Activated CD4-positive, alpha-beta memory T cell treated with anti-CD3 and anti-CD28 coated beads, Interleukin-2, amount 10 ng/mL, durations not matched to agents 7 days and 5 days (primary cell): ENCODE measurements at places on chromosomes 6 and 20. TPM values are rescaled to one million over a fixed set of nuclear protein-coding genes. Genes with fewer than 3 reads are reported as not detected.

DNA sequence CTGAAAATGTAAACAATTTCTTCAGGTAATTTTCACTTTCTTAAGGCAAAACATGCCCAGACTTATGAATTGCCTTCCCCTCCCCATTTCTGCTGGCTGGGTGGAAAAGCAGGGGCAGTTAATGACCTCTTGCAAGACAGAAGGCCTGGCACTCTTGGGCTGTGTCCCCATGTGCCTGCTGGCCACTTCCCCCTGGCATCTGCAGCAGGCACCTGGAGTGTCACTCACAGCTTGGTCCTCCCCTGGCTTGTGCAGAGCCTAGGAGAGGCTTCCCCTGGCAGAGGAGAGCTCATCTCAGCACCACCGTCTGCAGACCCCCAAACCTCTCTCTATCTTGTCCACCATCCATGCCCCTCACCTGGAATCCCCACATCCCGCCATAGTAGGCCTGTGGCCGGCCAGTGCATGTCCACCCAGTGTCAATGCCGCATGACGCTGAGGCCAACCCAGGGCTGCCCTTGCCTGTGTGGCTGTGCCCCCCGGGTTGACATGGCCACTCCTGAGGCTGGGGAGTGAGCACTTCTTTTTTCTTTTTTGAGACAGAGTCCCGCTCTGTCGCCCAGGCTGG lies 83.5 kb upstream of the SLC22A23 start:
- H3K27me3 ChIP-seq = peaks cover 9% of the 10 kb centered on the region
- no peak for DNase-seq
- no peaks in the 10 kb centered on the region for H3K4me1 ChIP-seq
- no peak overlapping the region for H3K27ac ChIP-seq
- H3K36me3 ChIP-seq = no peaks in the 10 kb centered on the region

DNA sequence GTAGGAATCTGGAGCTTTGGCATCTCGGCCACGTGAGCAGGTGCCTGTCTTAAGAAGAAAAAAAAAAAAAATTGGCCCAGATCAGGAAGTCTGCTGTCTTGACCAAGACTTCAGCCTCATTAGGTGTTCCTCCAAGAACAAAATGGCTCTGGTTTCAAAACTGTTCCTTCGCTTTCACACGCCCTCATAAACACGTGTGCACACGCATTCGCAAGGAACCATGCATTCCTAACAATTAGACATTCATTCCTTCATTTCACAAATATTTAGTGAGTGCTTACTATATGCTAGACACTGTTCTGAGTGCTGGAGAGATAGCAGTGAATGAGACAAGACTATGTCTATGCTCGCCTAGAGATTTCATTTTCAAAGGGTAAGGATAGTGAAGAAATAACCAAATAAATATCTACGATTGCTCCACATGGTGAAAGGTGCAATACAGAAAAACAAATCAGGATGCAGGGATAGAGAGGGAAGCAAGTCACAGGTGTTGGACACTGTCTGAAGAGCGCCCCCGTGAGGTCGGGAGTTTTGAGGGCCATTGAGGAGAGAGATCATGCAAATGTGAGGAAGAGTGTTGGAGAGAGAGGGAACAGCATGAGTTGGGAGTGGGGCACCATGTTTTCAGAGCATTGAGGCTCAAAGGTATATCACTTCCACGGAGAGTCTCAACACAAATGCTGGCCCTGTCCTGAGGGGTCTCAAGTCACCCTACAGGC lies 53.3 kb downstream of the CCDC170 start:
- H3K36me3 ChIP-seq = no peaks in the 10 kb centered on the region
- H3K27ac ChIP-seq = no peak overlapping the region
- H3K27me3 ChIP-seq = peaks cover 4% of the 10 kb centered on the region
- H3K4me1 ChIP-seq = peaks cover 6% of the 10 kb centered on the region

DNA sequence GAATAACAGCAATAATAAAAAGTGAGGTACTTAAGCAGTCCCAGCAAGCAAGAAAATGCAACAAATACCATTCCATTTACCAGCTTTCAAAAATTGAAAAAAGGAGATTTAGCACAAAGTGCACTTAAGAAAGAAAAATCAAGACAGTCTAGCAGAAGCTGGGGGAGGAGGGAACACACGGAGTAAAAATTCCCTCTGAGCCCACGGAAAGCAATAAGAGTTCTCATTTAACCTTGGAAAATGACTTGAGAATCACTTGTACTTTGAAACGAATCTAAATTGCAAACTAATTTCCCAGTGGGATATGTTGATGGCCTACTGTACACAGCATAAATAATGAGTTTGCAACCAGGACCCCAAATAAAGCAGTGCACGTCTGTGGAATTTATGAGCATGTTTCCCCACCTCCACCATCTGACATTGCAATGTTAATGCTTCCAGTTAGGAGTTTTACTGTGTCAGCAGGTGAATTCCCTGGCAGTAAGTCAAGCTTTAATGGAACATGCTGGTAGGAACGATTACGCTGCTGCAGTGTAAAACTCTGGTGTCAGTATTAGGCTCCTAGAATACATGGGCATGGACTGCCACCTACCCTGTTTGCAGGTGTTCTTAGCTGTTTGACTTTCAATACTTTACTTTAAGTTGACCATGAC lies 386.8 kb downstream of the HDGFL1 start:
- no peak overlapping the region for H3K27ac ChIP-seq
- no peaks in the 10 kb centered on the region for H3K27me3 ChIP-seq
- H3K4me3 ChIP-seq = no peak overlapping the region
- no peak for DNase-seq

GRCh38 chr6:34047913-34048867 lies 97.7 kb downstream of the GRM4 start:
- H3K4me3 ChIP-seq = no peak overlapping the region
- H3K27me3 ChIP-seq = peaks cover 16% of the 10 kb centered on the region
- DNase-seq = no peak
- peaks cover 9% of the 10 kb centered on the region for H3K4me1 ChIP-seq

- no peak for DNase-seq
- H3K4me3 ChIP-seq = no peak overlapping the region
- H3K4me1 ChIP-seq = peaks cover 2% of the 10 kb centered on the region
These were observed 28.7 kb downstream of the SIRPD start for GRCh38 chr20:1528811-1529210.

DNA sequence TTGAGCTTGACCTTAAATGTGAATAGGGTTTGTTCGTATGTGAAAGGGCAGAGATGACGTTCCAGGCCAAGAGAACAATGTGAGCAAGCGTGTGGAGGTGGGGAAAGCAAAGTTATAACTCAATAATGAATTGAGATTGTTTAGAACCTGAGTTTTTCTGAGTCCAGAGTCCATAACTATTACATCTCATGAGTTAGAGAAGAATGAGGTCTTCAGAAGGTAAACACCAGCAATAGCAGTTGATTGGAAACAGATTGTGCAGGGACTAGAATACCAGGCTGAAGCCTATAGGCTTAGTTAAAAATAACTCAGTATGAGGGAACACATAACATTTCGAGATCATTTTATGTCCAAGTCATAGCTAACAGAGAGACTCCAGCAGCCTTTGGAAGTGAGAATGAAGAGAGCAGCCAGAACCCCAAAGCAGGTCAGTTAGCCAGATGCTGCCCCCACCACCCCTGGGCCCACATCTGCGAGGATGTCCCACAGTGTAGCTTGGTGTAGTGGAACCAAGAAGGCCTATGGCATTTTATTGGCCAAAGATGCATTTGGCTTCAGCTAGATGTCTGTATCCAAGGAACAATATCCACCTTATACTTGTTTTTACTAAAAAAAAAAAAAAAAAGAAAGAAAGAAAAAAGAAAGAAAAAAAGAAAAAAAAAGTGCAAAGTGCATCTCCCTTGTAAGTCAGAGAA lies 121.7 kb downstream of the TNFRSF21 start:
- no peak for DNase-seq
- no peak overlapping the region for H3K27ac ChIP-seq
- no peaks in the 10 kb centered on the region for H3K27me3 ChIP-seq
- H3K36me3 ChIP-seq = no peaks in the 10 kb centered on the region
- no peak overlapping the region for H3K4me3 ChIP-seq
- no peaks in the 10 kb centered on the region for H3K4me1 ChIP-seq

KHDC1 gene
- total RNA-seq = 8.5 TPM

- no peak for DNase-seq
- no peaks in the 10 kb centered on the region for H3K4me1 ChIP-seq
- H3K4me3 ChIP-seq = no peak overlapping the region
- H3K36me3 ChIP-seq = no peaks in the 10 kb centered on the region
These were observed 11.0 kb upstream of the KHDC1L start for GRCh38 chr6:73236144-73236750.

GRCh38 chr6:161788531-161788930 lies 514.7 kb upstream of the AGPAT4 start:
- H3K27me3 ChIP-seq = no peaks in the 10 kb centered on the region
- H3K36me3 ChIP-seq = no peaks in the 10 kb centered on the region
- H3K27ac ChIP-seq = no peak overlapping the region
- no peak for DNase-seq

DNA sequence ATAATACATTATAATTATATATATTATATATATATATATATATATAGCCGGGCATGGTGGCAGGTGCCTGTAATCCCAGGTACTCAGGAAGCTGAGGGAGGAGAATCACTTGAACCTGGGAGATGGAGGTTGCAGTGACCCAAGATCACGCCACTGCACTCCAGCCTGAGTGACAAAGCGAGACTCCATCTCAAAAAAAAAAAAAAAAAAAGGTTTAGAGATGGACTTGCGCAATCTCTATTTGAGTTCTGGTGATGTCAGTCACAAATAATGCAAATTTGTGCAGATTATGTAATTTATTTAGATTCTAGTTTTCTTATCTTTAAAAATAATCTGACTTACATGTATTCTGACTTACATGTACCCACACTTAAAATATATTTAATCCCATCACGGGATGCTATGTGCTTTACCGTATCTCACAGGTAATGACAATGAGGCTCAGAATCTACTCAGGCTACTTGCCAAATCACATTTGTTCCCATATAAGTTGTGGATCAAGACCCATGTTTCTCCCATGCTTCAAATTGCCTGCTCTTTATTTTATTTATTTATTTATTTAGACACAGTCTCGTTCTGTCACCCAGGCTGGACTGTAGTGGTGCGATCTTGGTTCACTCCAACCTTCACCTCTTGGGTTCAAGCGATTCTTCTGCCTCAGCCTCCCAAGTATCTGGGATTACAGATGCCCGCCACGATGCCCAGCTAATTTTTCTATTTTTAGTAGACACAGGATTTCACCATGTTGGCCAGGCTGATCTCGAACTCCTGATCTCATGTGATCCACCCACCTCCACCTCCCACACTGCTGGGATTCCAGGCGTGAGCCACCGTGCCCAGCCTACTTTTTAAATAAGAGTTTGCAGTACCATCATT lies 7.6 kb upstream of the UST start:
- H3K36me3 ChIP-seq = no peaks in the 10 kb centered on the region
- no peak overlapping the region for H3K27ac ChIP-seq
- H3K4me1 ChIP-seq = peaks cover 6% of the 10 kb centered on the region
- H3K27me3 ChIP-seq = peaks cover 21% of the 10 kb centered on the region

GRCh38 chr20:50363479-50363878 lies 146.7 kb upstream of the PTPN1 start:
- H3K36me3 ChIP-seq = no peaks in the 10 kb centered on the region
- no peak overlapping the region for H3K4me3 ChIP-seq
- DNase-seq = no peak
- no peak overlapping the region for H3K27ac ChIP-seq

C6orf132 gene
- total RNA-seq = 0.05 TPM

- peak overlapping the region; percentile 95 for H3K27ac ChIP-seq
- H3K4me1 ChIP-seq = peaks cover 55% of the 10 kb centered on the region
- H3K27me3 ChIP-seq = no peaks in the 10 kb centered on the region
- peaks cover 73% of the 10 kb centered on the region for H3K36me3 ChIP-seq
- peak overlapping the region; percentile 93 for H3K4me3 ChIP-seq
These were observed 2.2 kb downstream of the SRSF3 start for GRCh38 chr6:36596356-36596755.
